ENCODE measurements at places on chromosomes 1 and 21.

DNA sequence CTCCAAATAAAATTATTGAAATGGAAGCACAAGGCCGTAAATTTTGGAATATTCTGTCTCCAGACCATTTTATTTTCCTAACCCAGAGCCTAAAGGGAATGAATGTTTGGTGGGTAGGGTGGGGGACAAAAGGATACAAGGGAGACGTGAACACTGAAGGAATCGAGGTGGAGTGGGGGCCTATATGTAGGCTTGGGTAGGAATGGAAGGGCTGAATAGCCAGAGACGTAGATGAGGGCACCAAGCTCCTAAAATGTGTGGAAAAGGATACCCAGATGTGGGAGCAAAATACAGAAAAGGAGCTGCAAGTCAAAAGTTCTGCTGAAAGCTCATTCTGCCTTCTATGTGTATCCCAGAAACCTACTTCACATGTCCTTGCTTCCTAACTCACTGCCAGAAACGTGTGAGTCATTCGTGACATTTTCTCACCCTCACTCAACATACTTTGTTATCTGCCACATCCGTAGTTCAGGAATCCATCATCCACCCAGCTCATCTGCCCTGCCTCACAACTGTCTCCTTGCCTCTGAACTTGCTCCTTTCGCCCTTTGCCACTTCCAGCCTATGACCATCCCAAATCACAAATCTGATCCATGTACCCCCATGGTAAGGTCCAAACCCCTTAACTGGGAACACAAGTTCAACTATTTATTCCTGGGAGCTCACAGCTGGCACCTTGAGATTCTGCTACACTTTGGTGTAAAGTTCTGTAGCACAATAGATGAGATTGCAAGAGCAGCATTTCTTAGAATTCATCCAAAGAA lies 84.1 kb upstream of the PRDX6 start:
- H3K27me3 ChIP-seq, result no peaks in the 10 kb centered on the region
- H3K27ac ChIP-seq, result no peak overlapping the region
- no peaks in the 10 kb centered on the region for H3K4me1 ChIP-seq
- no peak for DNase-seq

DNA sequence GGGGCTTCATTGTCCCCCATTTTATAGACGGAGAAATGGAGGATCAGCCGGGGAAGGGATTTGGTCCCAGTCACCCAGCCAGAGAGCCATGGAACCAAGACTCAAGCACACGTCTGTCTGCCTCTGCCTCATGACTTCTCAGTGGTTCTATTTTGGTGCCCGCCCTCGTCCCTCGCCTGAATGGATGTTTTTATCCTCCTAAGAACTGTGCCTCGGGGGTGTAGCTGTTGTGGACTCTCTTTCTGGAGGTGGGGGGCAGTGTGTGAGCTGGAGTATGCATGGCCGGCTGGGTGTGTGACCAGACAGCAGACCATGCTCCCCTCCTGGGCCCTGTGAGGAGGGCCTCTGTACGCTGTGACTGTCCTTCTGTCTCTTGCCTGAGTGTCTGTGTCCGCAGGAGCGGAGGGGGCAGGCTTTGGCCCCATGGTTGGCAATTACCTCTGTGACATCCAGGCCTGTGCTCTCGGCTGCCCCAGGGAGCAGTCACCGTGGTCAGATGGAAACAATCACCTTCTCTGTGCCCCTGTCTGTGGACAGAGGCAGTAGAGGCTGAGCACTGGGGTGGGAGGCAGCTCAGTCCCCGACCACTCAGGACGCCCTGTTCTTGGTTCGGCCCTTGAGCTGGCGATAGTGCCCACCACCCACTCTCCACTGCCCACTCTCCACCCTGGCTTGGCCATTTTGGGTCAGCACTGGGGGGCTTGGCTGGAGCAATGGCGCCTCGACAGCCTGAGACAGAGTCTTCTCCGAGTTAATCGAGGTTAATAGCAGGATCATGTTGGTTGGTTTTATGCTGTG lies 20.4 kb downstream of the WNT4 start:
- H3K27ac ChIP-seq, result no peak overlapping the region
- no peaks in the 10 kb centered on the region for H3K27me3 ChIP-seq

GRCh38 chr1:245585252-245585959 lies 430.6 kb downstream of the KIF26B start:
- H3K27me3 ChIP-seq, result peaks cover 9% of the 10 kb centered on the region
- DNase-seq, result no peak
- H3K27ac ChIP-seq, result no peak overlapping the region
- no peaks in the 10 kb centered on the region for H3K36me3 ChIP-seq
- no peak overlapping the region for H3K4me3 ChIP-seq

GRCh38 chr1:184684285-184685074 lies 70.2 kb downstream of the EDEM3 start:
- H3K4me3 ChIP-seq, result no peak overlapping the region
- no peak for DNase-seq
- H3K27ac ChIP-seq, result no peak overlapping the region
- H3K36me3 ChIP-seq, result no peaks in the 10 kb centered on the region
- H3K4me1 ChIP-seq, result no peaks in the 10 kb centered on the region

GRCh38 chr1:86951430-86951829 lies 37.0 kb downstream of the HS2ST1 start:
- DNase-seq, result no peak
- no peaks in the 10 kb centered on the region for H3K27me3 ChIP-seq
- H3K27ac ChIP-seq, result no peak overlapping the region

GRCh38 chr1:53431244-53431643 lies 28.0 kb upstream of the DMRTB1 start:
- peaks cover 13% of the 10 kb centered on the region for H3K27me3 ChIP-seq
- no peak overlapping the region for H3K4me3 ChIP-seq
- H3K4me1 ChIP-seq, result no peaks in the 10 kb centered on the region
- no peaks in the 10 kb centered on the region for H3K36me3 ChIP-seq

GRCh38 chr1:12666141-12666735 lies 22.4 kb downstream of the AADACL4 start:
- DNase-seq, result no peak
- H3K27me3 ChIP-seq, result no peaks in the 10 kb centered on the region
- H3K4me1 ChIP-seq, result no peaks in the 10 kb centered on the region
- H3K27ac ChIP-seq, result no peak overlapping the region

DNA sequence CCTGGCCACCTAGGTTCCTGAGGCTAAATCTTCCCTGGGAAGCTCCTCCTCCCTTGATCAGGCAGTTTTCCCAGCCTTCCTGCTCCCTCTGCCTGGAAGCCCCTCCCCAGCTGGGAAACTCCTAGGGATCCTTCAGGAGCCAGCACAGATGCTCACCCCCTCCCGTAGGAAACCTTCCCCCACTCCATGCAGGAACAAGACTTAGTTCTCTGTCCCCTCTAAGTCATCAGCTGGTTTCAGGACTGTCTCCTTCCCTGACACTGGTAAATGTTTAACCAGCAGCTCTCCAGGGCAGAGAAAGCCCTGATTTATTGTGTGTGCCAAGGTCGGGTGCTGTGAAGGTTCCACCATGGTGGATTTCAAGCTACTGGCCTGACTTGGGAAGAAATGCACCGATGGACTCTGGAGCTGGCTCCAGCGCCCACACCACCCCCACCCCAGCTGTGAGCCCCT lies 25.0 kb downstream of the TTC39A start:
- H3K27ac ChIP-seq, result no peak overlapping the region
- H3K36me3 ChIP-seq, result no peaks in the 10 kb centered on the region
- no peak for DNase-seq
- H3K27me3 ChIP-seq, result no peaks in the 10 kb centered on the region
- H3K4me1 ChIP-seq, result no peaks in the 10 kb centered on the region

GRCh38 chr1:151888972-151889570 lies 20.2 kb downstream of the THEM4 start:
- H3K27ac ChIP-seq, result no peak overlapping the region
- no peak overlapping the region for H3K4me3 ChIP-seq
- H3K36me3 ChIP-seq, result no peaks in the 10 kb centered on the region
- no peaks in the 10 kb centered on the region for H3K4me1 ChIP-seq
- H3K27me3 ChIP-seq, result peaks cover 3% of the 10 kb centered on the region
- no peak for DNase-seq

DNA sequence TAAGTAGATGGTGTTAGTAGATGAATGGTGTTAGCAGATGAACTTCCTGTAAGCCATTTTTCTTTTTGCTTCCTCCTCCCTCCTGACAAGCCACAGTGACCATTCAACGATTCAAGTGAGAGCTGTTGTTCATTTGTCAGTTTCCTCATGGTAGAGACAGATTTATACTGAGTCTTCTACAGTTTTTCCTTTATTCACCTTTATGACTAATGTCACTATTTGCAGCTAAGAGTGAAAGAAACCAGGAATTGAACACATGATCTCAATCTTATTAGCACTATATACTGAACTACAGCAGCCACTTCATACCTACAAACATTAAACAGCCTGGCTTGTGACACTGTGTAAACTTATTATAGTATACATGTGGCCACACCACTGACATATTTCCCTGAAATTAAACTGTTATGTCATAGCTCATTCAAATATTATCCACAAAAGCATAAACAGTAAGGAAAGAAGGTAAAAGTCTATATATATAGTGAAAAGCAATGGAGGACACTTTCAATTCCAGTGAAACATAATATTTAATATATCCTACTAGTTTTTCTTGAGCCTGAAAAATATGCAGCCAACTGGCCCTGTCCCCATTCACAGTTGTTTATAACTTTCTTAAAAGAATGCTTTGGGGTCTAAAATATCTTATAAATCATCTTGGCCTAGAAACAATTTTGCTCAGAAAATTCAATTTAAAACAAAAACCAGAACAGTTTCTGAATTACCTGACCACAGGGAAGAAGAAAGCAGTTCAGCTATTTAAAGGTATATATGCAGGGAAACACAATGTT lies 566.9 kb upstream of the ZRANB2 start:
- H3K36me3 ChIP-seq, result no peaks in the 10 kb centered on the region
- H3K27ac ChIP-seq, result no peak overlapping the region
- no peak for DNase-seq
- no peaks in the 10 kb centered on the region for H3K4me1 ChIP-seq

DNA sequence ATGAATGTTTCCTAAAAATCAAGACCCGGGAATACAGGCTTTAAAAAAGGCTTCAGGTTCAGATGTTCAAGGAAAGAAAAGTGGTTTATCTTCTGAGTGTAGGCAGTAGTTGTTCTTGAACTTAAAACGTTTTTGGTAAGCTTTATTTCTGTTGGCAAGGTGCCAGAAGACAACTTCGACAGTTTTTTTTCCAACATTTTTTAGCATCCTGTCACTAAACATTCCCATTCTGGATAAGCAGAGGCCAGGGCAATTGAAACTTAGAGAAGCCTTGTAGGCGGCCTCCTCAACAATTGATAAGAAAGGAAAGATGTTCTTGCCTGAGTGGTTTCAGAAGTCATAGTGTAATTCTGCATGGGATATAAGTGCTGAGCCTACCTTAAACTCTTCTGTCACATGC lies 66.7 kb downstream of the PATJ start:
- no peaks in the 10 kb centered on the region for H3K36me3 ChIP-seq
- no peak for DNase-seq
- H3K27me3 ChIP-seq, result no peaks in the 10 kb centered on the region

GRCh38 chr1:77978293-77978968 lies 441 bp downstream of the FUBP1 start:
- peak overlapping the region; percentile 99 for H3K27ac ChIP-seq
- H3K4me3 ChIP-seq, result peak overlapping the region; percentile 56
- DNase-seq, result peak; percentile 86
- H3K27me3 ChIP-seq, result no peaks in the 10 kb centered on the region
- peaks cover 57% of the 10 kb centered on the region for H3K4me1 ChIP-seq

- no peak overlapping the region for H3K4me3 ChIP-seq
- H3K27ac ChIP-seq, result no peak overlapping the region
- no peak for DNase-seq
- H3K27me3 ChIP-seq, result no peaks in the 10 kb centered on the region
Observed at GRCh38 chr1:243799908-243800307, 50.1 kb downstream of the AKT3 start.

GRCh38 chr1:114564141-114564540 lies 17.3 kb downstream of the BCAS2 start:
- no peak overlapping the region for H3K4me3 ChIP-seq
- no peak for DNase-seq
- no peak overlapping the region for H3K27ac ChIP-seq
- peaks cover 48% of the 10 kb centered on the region for H3K36me3 ChIP-seq

- H3K27ac ChIP-seq, result no peak overlapping the region
- DNase-seq, result peak; percentile 57
- no peaks in the 10 kb centered on the region for H3K4me1 ChIP-seq
- no peak overlapping the region for H3K4me3 ChIP-seq
- H3K27me3 ChIP-seq, result no peaks in the 10 kb centered on the region
Observed at GRCh38 chr1:18575620-18576019, 55.0 kb upstream of the PAX7 start.

GRCh38 chr21:29077651-29078090 lies 4.2 kb upstream of the CCT8 start:
- DNase-seq, result no peak
- H3K36me3 ChIP-seq, result no peaks in the 10 kb centered on the region
- H3K4me3 ChIP-seq, result no peak overlapping the region
- no peaks in the 10 kb centered on the region for H3K27me3 ChIP-seq
- H3K27ac ChIP-seq, result no peak overlapping the region

GRCh38 chr1:114062477-114063099 lies 83.3 kb downstream of the OLFML3 start:
- DNase-seq, result no peak
- no peaks in the 10 kb centered on the region for H3K4me1 ChIP-seq
- no peak overlapping the region for H3K4me3 ChIP-seq

DNA sequence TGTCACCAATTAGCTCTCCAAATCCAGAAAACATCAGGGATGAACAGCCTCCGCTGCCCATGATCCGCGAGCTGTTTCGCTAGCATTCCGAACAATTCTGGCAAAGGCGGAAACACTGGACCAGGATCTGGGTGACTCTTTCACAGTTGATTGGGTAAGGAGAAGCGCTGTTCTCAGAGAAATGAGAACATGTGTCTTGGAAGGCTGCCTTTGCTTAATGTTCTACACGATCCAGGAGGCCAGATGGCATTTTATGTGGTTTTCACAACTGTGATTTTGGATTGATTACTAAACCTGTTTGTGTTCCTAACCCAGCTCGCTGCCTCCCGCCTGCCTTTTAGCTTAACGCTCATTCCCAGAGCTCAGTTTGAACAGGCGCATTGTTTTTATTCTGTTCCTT lies 144.0 kb downstream of the KIF26B start:
- no peak overlapping the region for H3K4me3 ChIP-seq
- H3K27ac ChIP-seq, result no peak overlapping the region
- no peaks in the 10 kb centered on the region for H3K4me1 ChIP-seq
- DNase-seq, result no peak
- H3K36me3 ChIP-seq, result no peaks in the 10 kb centered on the region

- no peak for DNase-seq
- no peaks in the 10 kb centered on the region for H3K36me3 ChIP-seq
- no peak overlapping the region for H3K4me3 ChIP-seq
- H3K27me3 ChIP-seq, result peaks cover 14% of the 10 kb centered on the region
Observed at GRCh38 chr1:207988326-207989165, 77.6 kb upstream of the CD34 start.

DNA sequence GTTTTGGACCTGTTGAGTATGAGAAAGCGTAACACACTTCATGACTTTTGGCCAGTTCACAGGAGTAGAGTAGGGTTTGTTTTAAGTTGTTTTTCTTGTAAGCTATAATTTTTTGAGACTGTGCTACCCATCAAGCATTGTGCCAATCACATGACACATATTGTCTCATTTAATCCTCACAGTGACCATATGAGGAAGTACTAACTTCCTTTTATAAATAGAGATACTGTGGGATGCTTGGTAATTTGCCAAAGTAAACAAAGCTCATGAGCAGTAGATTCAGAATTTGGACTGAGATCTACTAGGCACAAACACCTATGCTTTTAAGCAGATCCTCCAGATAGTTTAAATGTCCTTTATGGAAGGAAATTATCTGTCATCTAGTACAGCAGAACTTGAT lies 178.3 kb downstream of the CACNA1E start:
- H3K4me3 ChIP-seq, result no peak overlapping the region
- no peaks in the 10 kb centered on the region for H3K4me1 ChIP-seq
- no peak overlapping the region for H3K27ac ChIP-seq
- H3K27me3 ChIP-seq, result peaks cover 5% of the 10 kb centered on the region
- DNase-seq, result no peak

GRCh38 chr1:194358208-194358581 lies 1171.8 kb upstream of the B3GALT2 start:
- no peaks in the 10 kb centered on the region for H3K4me1 ChIP-seq
- no peak overlapping the region for H3K27ac ChIP-seq
- no peaks in the 10 kb centered on the region for H3K27me3 ChIP-seq
- DNase-seq, result no peak
- no peaks in the 10 kb centered on the region for H3K36me3 ChIP-seq
